Activated naive CD4-positive, alpha-beta T cell treated with anti-CD3 and anti-CD28 coated beads, Interleukin-2, amount 10 ng/mL, durations not matched to agents 7 days and 5 days (primary cell): ENCODE measurements at places on chromosomes 13 and 19.

DNA sequence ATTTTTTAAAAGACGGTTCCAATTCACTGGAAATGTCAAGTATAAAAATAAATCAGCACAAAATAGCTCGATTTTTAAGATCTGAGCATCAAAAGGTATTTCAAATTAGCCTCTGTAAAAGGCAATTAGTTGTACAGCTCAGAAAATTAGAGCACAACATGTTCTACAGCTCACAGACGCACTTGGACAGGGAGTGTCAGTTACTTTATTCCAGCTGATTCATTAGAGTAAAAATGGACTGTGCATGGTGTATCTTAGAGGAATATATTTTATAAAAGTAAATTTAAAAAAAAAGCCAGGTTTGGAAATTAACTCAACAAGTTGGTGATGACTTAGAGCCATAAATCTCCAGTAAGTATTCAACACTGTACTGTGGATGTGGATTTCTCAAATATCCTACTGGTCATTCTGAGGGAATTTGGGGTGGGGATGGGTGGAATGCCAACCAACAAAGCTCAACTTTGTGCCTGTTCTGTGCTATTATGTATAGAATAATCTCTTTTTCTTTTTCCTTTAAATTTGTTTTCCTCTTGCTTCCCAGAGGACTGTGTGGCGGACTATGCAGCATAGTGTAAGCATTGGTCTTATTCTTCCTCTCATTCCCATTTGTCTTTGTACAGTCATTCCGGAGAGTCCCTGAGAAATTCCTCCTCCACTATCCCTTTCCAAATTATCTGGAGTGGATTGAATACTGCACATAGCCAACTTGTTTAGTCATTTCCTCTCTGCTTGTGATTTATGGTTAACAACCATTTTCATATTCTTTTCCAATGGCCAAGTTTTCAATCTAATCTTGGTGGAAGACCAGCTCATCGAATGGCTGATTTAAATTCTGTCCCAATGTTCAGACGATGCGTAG lies 169.3 kb downstream of the DCT start:
- no peak for DNase-seq

- no peak for DNase-seq
These were observed 43.7 kb downstream of the FRY start for GRCh38 chr13:32075170-32075851.

- DNase-seq: no peak
These were observed 7.5 kb upstream of the B3GLCT start for GRCh38 chr13:31192306-31192705.

GRCh38 chr13:93227280-93227877 lies 772 bp downstream of the GPC6 start:
- DNase-seq: no peak
